ENCODE measurements at places on chromosomes 3 and 15.

- DNase-seq, result no peak
Measured at GRCh38 chr3:139460076-139460475, 16.2 kb downstream of the RBP2 start.

GRCh38 chr3:18066899-18067582, 324.6 kb upstream of the TBC1D5 start:
- DNase-seq, result no peak

DNA sequence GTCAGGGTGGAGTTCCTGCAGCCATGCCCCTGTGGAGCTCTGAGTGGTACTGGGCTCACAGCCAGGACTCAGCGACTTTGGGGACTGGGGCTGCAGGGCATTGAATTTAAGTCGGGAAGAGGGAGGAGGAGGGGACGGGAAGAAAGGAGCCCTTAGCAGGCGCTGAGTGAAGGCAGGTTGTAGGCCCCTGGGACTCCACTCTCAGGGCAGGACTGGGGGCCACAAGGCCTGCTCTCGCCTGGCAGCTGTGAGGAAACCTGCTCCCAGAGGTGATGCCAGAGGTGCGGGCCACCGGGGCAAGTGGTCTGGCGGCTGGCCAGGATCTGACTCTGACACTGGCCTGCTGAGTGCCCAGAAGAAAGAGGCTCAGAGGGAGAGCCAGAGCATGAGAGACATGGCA, 73.5 kb downstream of the EPHB3 start:
- DNase-seq, result no peak

GRCh38 chr3:13200465-13200864, 127.2 kb upstream of the IQSEC1 start:
- no peak for DNase-seq

DNA sequence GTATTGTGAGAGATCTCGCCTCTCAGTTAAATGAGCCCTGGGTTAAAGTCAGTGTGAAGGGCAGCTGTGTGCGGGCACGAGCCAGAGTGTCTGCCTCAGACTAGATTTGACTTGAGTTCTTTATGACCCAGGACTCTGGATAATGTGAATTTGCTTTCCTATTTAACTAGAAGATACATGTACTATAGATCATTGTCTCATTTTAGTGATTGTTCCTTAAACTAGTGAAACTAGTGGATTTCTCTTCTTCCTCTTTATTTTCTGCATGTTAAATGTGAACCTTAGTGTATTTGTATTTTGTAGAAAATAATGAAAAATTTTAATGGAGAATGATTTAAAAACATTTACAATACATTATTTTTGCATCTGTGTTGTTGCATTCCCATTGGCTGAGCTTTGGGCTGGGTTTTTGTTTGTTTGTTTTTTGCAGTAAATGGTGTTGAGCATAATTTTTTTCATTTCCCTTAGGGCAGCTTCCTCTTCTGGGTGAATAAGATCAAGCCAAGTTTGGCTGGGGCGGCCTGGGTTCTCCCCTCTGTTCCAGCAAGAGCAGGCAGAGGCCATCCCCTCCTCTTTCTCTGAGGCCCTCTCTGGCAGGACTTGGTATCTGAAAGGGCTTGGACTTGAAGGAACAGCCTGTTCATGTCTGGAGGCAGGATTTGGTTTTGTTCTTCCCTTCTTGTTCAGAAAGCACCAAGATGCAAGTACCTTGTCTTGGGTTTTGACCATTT, 15.0 kb downstream of the GCSAM start:
- no peak for DNase-seq

DNA sequence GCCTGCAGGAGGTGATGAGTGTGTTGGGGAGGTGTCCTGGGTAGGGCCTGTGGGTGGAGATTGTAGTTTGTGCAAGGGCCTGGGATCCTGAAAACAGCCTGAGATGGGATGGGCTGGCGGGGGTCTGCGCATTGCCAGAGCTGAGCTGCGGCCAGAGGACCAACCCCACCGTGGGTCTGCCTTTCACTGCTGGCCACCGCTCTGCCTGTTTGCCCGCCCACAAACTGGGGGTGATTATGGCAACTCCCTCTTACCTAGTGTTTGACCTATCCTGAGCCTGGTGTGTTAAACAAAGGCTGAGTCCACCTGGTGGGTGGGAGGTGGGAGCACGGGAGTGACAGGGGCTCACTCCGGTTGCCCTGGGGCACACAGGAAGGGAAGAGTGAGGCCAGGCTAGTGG, 9.8 kb downstream of the ABTB1 start:
- no peak for DNase-seq

DNA sequence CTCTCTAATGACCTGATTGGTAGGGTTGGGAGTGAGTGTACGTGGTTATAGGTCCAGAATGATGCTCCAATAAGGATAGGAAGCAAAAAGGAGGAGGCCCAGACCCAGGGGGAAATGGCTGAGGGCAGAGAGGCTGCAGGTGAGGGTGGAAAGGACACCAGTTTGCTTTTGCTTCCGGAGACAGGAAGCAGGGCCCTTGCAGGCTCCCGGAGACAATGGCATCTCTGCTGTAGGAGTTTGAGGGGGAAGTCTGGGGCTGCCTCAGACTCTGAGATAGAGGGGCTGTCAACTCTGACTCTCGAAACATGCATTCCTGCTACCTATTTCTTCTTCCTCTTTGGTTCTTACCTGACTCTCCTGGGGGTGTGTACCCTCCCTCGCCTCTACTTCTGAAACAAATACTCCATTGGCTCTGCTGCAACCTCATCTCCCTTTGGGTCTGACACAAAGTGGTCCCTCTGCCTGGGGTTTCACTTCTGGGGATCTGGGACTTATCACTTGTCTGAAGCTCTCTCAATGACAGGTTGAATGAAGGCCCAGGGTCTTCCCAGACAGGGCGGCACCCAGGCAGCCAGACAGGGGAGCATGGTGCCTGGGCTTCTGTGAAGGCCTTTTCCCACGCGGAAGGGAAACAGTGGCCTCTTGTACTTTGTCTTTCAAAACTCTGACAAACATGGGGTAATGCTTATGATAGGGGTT, 61.5 kb downstream of the CHRD start:
- no peak for DNase-seq

DNA sequence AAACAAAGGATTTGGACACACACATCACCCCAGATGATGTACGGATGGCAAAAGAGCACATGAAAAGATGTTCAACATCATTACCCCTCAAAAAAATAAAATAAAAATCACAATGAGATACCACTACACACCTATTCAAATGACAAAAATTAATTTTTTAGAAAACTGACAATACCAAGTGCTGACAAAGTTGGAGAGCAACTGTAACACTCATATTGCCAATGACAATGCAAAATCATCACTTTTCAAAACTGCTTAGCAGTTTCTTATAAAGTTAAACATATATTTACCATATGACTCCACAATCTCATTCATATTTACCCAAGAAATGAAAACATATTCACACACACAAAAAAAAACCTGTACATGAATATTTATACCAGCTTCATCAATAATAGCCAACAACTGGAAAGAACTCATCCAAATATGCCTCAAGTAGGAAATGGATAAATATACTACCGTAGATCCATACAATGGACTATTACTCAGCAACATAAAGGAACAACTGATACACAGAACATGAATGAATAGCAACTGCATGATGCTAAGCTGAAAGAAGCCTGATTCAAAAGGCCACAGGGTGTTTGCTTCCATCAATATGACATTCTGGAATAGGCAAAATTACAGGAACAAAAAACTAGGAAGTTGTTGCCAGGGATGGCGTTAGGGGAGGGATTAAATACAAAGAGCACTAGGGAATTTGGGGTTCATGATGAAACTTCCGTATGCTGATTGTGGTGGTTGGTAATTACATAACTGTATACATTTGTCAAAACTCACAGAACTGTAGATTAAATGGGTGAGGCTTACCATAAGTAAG, 1.3 kb downstream of the FSIP1 start:
- DNase-seq, result no peak

DNA sequence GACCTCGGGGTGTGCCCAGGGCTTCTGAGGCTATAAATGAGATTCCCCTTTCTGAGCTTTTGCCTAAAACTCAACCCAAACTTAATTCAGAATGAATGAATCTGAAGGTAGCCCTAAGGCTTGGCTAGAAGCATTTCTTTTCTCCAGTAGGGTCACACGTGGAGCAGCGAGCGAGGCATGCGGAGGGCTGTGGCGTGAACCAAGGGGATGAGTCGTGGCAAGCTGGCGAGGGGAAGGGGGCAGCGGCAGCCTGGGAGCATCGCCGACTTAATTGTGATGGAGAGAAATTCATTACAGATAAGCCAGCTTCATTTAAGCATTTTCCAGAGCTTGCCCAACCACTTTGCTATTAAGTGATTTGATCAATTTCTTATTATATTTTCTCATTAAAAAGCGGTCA, 79.9 kb downstream of the CHSY1 start:
- no peak for DNase-seq

DNA sequence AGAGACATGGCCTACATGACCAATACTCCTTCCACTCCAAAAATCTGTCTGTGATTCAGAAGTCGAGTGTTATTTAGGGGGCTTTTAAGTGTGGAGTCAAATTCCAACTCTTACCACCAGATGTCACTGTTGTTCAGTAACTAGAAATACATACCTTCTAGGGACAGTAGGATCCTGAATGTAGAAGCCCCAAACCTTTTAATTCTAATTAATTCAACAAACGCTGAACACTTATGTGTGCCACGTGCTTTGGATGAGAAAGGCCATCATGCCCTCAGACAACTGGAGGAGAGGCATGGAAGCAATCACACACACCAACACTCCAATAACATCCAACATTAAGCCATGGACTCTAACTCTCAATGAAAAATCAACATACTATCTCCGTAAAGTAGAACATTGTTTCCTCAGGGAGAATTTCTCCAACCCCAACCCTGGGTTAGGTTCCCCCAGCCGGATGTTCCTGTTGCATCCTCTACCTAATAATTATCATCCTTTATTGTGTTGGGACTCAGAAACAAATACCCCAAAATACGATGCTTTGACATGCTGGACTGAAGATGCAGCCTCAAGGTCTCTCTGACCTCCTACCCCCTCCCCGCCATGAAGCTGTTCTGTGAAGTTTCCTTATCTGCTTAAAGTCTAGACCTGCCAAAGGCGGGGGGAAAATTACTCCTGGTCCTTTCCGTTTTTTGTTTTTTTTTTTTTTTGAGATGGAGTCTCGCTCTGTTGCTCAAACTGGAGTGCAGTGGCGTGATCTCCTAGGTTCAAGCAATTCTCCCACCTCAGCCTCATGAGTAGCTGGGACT, 8.0 kb upstream of the CCDC13 start:
- DNase-seq, result no peak

- DNase-seq, result no peak
Measured at GRCh38 chr3:160381470-160381869, 17.6 kb downstream of the IFT80 start.

- DNase-seq, result no peak
Measured at GRCh38 chr15:55394694-55395093, 13.5 kb downstream of the CCPG1 start.

DNA sequence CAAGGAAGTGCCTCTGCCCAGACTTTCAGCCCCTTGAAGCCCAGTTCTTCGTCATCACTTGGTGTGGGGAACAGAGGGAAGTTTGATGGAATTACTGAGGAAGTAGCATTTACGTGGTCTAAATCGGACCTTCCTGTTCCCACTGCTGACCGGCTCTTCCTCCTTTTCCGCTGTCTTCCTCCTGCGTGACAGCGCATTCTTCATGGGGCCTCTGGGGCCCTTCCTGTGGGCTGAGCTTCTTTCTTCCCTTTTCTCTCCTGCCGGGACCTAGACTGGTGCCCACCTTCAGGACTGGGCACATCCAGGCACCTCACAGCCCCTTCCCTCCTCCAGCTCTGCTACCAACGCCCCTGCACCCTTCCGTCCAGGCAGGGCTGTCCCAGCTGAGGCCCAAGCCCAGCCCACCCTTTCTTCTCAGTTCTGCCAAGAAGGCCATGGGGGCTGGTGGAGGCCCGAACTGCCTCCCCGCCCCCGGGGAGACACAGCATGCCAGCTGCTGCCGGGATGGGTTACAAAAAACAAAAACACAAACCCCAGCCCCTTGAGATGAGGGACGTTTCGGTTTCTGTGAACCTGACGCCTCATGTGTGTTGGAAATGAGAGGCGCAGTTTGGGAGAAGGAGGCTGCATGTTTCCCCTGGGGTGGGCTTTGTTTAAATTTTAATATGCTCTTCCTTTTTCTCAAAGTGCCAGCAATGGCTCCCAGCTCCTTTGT, 19.1 kb downstream of the ZNF710 start:
- DNase-seq, result no peak

- no peak for DNase-seq
Measured at GRCh38 chr15:48617619-48618018, 27.9 kb downstream of the FBN1 start.

GRCh38 chr15:96333131-96334016, 2.9 kb downstream of the NR2F2 start:
- DNase-seq, result no peak

DNA sequence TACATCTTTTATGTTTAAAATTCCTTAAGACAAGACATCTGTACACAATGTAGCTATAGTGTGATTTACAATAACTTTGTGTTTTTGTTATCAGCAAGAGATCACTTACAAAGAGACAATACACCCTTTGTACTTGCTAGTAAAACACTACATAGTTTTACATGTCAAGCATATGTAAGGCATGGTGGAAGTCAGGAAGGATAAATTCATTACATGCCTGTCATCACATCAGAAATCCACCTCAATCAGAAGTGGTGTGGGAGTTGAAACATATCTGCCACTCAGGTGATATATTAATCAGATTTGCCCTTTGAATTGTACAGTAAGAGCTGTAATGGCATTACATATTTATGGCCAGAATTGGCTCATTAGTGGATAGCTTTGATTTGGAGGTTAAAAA, 95.5 kb downstream of the MBNL1 start:
- no peak for DNase-seq

- DNase-seq, result no peak
Measured at GRCh38 chr3:71127052-71127831, 456.3 kb downstream of the FOXP1 start.

GRCh38 chr3:196232882-196233251, 16.5 kb downstream of the SLC51A start:
- DNase-seq, result no peak

GRCh38 chr15:75348562-75349350, 1.9 kb downstream of the NEIL1 start:
- DNase-seq, result no peak

- DNase-seq, result no peak
Measured at GRCh38 chr15:99123713-99124451, 19.0 kb downstream of the SYNM start.

DNA sequence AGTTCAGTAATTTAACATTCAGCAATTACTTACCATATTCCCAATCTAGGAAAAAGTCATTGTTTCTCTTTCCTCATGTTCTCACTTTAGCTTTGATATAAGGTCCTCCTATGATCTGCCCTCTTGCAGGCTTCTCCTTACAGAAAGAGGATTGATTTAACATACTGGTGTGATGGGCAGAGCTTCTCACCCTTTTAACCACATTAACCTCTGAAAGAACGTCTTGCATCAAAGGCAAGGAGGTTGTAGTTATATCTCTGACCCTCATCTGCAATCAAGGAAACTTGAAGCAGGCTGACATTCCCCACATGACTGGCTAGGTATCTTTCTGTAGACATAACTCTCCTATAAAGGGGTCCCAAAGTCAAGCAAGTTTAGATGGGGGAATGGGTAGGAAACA, 39.5 kb downstream of the BTLA start:
- DNase-seq, result no peak
